Fibroblast of skin of back (primary cell): ENCODE measurements at places on chromosomes 11 and 22.

DNA sequence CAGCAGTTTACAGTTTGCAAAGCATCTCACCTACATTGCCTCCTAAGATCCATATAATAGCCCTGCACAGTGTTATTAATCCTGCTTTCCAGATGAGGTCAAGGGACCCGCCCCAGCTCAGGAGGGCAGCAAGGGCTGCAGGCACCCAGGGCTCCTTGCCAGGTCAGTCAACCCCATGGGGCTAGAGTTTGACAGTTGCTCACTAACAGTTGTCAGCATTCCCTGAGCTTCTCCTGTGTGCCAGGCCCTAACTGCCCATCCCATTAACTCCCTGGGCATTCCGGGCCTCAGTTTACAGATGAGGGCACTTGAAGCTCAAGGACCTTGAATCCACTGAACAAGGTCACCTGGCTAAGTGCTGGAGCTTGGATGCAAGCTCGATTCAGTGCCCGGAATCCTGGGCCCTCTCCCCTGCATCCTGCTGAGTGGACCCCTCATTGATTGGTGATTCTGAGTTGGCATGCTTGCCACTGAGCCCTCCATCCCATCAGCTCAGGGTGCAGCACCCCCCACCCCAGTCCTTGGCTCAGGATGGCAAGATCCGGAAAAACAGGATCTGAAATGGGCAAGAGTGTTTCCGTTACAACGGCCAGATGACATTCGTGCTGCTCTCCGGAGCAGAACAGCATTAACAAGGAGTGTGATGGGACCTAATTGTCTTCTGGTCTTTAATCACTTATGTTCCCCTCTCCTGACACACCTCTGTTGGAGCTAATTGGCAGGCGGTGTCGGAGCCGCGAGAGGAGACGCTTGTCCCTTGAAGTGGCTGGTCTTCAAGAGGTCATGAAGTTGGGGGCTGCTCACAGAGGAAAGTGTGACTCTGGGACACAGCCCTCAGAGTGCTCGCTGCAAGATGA lies 87.4 kb upstream of the SHISAL1 start:
- DNase-seq = no peak

GRCh38 chr11:117498791-117499190 lies 171.1 kb downstream of the CEP164 start:
- no peak for DNase-seq

GRCh38 chr11:7098235-7098832 lies 9.5 kb downstream of the RBMXL2 start:
- DNase-seq = peak; percentile 42

GRCh38 chr22:42180349-42180842 lies 49.8 kb upstream of the CYP2D6 start:
- no peak for DNase-seq

DNA sequence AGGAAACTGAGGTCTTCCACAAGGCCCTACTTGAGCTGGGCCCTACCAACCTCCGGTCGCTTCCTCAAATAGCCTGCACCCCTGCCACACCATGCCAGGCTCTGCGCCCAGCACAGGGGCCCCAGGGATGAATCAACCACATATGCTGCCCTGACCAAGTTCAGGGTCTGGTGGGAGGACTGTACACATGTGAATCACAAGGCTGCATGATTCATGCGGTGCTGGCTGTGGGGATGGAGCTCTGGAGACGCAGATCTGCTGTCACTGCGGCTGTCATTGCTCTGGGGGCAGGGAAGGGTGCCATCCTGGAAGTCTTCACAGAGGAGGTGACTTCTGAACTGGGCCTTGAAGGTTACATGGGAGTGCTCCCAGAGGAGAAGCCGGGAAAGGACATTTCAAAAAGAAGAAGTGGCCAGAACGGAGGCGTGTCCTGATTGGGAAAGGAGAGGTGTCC lies 21.5 kb downstream of the CYTH4 start:
- DNase-seq = peak; percentile 92

DNA sequence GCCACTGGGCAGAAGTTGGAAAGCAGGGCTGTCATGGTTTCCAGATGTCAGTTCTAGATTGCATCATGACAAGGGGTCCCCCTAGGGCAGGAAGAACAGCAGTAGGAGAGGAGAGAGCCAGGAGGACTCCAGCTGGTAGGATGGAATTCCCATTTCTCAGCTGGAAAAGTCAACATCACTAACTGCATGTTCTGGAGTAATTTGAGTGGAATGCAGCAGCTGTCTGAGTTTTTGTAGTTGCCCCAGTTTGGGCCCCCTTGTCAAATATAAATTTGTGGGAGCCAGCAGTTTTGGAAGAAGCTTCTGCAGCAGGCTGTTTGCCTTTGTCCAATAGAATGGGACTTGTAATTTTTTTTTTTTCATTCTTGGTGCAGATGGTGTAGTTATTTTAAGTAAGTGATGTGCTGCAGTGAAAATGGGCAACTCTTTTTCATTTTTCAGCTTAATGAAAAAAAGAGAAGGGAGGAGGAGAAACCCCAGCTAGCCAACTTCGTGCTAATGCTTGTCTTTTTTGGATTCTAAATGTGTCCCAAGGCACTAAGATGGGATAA lies 86.9 kb downstream of the LDLRAD3 start:
- peak; percentile 75 for DNase-seq

- peak; percentile 27 for DNase-seq
Observed at GRCh38 chr11:128182844-128183243, 404.5 kb downstream of the ETS1 start.

DNA sequence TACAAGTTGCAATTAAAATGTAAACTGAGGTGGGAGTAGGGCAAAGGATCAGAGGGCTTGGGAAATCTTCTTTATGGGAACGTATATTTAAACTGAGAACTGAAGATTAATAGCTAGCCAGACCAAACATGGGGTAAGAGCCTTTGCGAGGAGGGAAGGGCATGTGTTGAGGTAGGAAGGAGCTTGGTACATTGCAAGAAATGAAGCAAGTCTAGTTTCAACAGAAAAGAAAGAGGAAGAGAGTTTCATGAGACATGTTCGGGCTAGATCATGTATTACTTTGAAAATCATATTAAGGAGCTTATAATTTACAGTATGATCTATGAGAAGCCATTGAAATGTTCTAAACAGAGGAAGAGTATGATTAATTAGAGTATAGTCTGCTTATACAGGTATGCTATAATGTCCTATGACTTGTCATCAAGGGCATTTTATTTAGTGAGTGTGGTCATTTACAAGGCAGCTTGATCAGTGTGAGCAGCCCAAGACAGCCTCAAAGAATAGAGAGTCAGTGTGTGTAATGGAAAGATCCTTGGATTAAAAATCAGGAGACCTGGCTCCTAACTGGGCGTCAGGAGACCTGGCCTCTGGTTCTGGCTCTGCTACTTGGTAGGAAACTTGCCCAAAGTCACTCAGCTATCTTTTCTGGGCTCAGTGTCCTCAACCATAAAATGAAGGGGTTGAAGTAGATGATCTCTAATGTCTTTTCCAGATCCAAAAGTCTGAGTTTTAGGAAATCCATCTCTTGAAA lies 10.9 kb downstream of the GAS2 start:
- no peak for DNase-seq

GRCh38 chr11:38582756-38583155 lies 1984.7 kb upstream of the RAG2 start:
- peak; percentile 50 for DNase-seq

GRCh38 chr11:125441648-125442410 lies 54.2 kb downstream of the FEZ1 start:
- DNase-seq = no peak

GRCh38 chr22:23889620-23890019 lies 4.6 kb upstream of the MIF start:
- DNase-seq = no peak

DNA sequence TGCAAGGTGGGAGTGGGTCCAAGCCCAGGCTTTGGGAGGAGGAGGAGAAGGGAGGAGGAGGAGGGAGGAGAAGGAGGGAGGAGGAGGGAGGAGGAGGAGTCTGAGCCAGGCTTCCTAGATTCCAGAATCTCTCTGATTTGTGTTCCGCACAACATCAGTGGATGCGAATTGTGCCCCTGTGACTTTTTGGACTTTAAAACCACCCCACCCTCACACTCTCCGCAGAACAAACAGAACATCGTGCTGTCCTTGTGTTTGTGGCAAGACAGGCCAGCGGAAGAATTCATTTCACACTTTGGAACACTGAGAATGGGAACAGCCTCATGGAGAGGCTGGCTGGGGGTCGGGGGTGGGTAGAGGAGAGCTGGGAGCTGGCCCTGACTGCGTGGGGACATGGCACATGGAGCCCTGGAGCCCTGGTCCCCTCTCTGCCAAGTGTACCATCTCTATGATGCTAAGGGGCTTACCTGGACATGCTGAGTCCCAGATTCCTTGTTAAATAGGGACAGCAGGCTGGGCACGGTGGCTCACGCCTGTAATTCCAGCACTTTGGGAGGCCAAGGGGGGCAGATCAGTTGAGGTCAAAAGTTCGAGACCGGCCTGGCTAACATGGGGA lies 16.4 kb upstream of the SHANK2 start:
- DNase-seq = no peak
